MCF 10A (cell line): ENCODE measurements at places on chromosomes 6 and 20.

DNA sequence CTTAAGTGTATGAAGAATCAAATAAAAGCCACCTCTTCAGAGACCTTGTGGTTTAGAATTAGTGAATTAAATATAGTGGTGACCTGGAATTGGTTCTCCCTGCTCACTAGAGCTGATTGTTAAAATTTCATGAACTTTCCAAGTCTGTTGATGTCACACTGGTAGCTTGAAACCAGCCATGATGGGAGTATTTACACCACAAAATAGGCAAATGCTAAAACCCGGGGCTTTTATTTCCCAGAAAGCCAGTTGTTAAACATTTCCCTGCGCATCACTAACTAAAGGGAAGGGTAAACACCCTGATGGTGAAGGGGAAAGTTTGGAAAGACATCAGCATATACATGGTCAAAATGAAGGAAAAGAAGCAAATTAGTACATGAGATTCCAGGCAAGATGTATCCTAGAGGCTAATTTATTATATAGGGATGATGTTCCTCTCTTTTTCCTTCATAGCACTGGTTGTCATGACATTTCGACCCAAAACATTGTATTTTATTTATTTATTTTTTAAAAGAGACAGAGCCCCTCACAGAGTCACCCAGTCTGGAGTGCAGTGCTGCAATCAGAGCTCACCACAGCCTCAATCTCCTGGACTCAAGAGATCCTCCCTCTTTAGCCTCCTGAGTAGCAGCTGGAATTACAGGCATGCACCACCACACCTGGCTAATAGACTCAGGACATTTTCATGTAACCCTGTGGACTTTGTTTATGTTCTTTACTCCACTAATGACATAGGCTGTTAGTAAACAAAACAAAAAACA lies 123.2 kb downstream of the RIN2 start:
- no peak for DNase-seq

GRCh38 chr6:108627692-108628550 lies 67.2 kb downstream of the FOXO3 start:
- no peak for DNase-seq

- no peak for DNase-seq
These were observed 105.9 kb downstream of the PRDM13 start for GRCh38 chr6:99712519-99712918.

- DNase-seq = no peak
These were observed 59.0 kb downstream of the TULP4 start for GRCh38 chr6:158371261-158371660.

DNA sequence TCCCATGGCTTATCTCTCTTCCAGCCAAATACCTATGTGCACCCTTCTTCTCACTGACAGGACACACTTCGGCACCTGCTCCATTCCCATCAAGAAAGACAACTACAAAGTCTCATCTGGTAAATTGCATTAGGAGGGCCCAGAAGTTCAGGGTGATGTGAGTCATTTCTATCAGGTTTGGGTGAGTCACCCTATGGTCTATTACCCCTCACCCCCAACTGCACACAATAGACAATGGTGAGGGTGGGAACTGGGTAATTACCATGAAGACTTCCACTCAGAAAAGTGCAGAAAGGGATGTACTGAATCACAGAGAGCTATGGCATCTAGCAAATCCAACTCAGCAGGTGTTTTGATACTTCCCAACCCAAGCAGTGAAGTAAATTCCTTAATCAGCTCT lies 54.8 kb downstream of the OPN5 start:
- peak; percentile 22 for DNase-seq

DNA sequence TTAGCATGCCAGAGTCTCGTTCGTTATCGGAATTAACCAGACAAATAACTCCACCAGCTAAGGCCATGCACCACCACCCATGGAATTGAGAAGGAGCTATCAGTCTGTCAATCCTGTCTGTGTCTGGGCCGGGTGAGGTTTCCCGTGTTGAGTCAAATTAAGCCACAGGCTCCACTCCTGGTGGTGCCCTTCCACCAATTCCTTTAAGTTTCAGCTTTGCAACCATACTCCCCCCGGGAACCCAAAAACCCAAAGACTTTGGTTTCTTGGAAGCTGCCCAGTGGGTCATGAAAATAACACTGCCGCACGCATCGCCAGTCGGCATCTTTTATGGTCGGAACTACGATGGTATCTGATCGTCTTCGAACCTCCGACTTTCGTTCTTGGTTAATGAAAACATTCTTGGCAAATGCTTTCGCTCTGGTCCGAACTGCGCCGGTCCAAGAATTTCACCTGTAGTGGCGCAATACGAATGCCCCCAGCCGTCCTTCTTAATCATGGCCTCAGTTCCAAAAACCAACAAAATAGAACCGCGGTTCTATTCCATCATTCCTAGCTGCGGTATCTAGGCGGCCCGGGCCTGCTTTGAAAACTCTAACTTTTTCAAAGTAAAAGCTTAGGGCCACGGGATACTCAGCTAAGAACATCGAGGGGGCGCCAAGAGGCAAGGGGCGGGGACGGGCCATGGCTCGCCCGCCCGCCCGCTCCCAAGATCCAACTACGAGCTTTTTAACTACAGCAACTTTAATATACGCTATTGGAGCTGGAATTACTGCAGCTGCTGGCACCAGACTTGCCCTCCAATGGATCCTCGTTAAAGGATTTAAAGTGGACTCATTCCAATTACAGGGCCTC lies 1958.5 kb upstream of the DEFB115 start:
- no peak for DNase-seq

- DNase-seq = no peak
These were observed 658.4 kb downstream of the PHF3 start for GRCh38 chr6:64294034-64294433.
